ENCODE measurements at places on chromosomes 2 and 18.

- peak; percentile 47 for DNase-seq
Observed at GRCh38 chr2:206443735-206444527, 599 bp downstream of the ADAM23 start.

DNA sequence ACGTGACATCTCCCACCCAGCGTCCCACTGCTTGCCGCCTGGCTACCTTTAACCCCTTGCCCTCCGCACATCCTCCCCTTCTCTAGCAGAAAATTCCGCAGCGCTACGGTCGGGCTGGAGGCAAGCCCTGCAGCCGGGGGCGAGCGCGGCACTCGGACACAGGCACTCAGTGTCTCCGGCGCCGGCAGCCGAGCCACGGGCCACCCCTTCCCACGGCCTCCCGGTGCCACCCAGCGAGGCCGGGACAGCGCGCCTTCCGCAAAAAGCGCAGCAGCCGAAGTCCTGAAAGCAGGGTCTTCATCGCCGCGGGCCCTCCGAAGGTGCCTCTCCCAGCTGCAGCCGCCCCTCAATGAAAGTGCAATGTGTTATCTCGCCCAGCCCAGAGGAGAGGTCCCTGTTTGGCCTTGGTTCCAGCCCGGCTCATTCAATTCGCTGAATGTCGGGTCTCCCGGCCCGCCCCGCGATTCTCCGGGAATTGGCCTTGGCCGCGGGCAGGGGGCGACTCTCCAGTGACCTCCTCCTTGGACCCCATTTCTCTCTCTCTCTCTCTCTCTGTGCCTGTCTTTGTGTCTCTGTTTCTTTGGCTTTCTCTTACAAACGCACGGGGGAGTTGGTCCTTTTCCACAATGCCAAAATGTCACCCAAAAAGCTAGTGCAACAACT, 1.1 kb downstream of the DLGAP1 start:
- no peak for DNase-seq

DNA sequence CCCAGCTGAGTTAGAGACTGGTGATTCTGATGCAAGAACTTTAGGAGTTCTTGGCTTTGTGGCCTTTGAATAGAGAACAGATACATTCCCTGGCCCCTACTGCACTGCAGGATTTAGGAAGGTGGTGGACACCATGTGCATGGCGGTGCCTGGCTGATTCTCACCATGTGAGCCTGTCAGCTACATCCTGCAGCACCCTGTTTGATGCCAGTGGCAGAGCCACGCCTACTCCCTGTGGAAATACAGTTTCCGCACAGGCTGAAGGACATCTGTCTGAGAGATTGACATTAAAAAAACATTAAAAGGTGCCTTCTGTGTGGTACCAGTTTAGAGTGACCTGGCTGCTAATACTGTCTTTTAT, 50.0 kb downstream of the KCNE4 start:
- no peak for DNase-seq

DNA sequence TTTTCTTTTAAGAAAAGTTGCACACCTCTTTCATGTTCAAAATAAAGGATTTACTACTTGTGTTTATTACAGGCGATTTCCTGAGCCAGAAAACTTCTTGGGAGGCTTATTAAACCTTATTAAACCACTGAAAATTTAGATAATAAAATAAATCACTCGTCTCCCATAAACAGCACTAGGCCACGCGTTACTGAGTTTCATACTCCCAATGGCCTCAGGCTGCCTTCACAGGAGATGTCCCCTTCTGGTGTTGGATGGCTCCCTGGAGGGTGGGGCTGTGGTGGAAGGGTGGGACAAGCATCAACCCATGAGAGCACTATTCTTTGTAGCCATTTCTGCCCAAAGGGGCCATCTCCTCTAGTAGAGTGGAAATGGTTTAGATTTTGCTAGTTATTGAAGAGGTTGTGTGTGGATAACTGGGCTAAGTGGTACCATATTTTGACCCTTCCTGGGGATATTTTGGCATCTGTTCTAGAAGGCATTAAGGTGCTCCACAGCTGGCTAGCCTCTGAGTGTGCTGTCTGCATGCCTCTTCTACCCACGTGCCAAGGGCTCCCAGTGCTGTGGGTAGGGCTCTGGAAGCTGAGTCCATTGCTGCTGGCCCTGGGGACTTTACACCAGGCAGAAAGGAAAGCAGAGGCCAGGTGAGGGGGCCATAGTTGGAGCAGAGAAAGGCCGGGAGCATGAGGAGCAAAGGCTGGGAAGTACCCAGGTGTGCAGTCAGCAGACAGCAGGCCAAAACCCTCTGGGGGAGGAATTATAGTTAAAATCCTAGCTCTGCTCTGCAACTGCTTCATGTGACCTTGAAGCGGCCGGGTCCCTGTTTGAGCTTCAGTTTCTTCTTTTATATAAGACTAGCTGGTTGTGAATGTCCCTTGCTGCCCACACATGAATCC, 121.7 kb upstream of the SMAD2 start:
- DNase-seq: no peak

GRCh38 chr2:114128725-114129124, 238.8 kb downstream of the ACTR3 start:
- DNase-seq: no peak

GRCh38 chr2:174691201-174691779, 73.0 kb downstream of the CHRNA1 start:
- no peak for DNase-seq

DNA sequence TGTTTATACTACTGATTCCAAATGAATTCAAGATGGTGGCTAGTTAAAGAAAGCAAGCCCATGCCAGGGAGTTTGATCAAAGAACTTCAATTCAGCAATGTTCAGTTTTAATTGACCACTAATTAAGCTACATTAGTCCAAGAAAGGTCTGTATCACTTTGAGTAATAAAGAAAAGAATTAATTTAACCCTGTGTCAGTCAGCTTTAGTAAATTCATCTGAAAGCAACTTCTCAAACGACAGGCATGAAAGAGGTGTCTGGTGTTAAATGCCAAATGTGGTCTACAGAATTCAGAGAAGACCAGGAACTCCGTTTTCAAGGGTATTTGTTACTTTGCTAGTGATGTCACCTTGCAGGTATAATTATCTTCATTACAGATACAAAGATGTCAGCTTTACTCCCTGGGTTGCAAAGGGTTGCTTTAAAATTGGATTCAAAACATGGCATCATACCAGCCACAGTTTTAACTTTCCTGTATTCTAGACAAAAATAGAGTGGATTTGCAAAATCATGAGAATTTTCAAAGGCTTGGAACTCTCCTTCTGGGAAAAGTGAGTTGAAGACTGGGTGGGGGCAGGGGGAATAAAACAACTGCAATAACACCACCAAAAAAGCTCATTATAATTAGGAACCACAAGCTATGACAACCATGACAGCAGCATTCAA, 281.5 kb downstream of the TCF4 start:
- no peak for DNase-seq

GRCh38 chr2:129761569-129762021, 217.9 kb upstream of the RAB6C start:
- DNase-seq: no peak

GRCh38 chr2:74513605-74514367, 464 bp upstream of the TLX2 start:
- no peak for DNase-seq
